ENCODE measurements at places on chromosomes 3 and 15.
A peak's percentile ranks its signal among the peaks of the same experiment; 100 is the strongest.

DNA sequence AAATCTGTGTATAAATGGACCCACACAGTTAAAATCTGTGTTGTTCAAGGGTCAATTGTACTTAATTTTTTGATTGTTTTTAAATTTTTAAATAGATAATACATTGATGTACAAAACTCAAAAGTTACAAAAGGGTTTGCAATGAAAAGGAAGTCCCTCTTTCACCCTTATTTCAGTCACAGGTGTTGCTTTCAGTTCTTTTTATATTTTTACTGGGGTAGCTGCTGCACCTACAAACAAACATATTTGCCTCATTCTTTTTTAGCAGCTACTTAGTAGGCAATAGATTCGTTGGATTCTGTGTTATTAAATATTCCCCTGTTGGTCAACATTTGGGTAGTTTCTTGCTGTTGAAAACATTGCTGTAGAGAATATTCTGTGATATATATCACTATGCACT, 44.4 kb downstream of the PIAS1 start:
- DNase-seq = no peak

DNA sequence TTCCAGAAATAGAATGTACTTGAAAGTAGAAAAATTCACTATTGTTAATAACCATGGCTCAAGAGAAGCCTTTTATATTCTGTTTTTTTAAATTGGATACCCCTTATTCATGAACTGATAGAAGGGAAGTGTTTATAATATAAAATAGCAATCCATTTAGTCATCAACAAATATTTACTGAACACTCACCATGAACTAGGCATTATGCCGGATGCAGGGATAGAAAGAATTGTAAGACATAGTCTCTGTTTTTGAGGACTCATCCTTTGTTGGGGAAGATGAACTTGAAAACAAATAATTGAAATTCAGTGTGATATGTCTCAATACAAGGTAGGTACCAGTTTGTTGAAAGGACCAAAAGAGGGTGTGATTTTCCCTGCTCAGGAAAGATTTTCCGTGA, 160.9 kb upstream of the SATB1 start:
- no peak for DNase-seq

- DNase-seq = no peak
Measured at GRCh38 chr3:9765865-9766264, 3.9 kb downstream of the CAMK1 start.

GRCh38 chr3:3783210-3783609, 16.0 kb upstream of the LRRN1 start:
- DNase-seq = no peak

DNA sequence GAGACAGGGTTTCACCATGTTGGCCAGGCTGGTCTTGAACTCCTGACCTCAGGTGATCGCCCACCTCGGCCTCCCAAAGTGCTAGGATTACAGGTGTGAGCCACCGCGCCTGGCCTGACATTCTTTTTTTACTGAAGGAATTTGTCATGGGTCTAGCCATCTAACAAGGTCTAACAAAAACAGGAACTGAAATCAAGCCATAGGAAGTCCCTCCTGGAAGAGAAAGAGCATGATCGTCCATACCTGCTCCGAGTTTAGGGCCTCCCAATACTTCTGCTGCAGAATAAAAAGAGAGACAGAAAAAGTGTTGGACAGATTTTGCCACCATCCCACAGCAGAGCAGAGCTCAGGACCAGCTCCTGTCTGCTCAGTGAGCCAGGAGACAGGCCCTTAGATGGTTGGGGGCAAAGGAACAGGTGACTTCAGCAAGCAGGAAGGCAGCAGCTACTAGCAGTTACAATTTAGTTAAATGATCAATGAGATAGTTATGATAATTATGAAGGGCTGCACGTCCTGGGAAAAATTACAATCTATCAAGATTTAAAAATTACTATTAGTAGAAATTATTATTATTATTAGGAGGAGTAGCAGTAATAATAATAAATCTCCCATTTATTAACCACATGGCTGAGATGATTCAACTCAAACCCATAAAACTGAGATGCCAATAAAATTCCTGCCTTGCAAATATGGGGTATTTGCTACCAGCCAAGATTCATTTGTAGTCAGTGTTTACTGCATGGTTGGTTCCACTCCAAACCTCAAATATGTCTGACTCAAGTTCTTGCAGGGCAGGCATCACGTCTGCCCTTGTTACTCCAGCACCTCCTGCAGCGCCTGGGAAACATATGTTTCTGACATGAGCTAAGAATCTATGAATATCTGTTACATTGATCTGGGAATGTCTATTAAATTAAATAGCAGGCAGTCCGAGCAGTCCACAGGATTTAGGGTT, 40.1 kb downstream of the TMEM44 start:
- no peak for DNase-seq

DNA sequence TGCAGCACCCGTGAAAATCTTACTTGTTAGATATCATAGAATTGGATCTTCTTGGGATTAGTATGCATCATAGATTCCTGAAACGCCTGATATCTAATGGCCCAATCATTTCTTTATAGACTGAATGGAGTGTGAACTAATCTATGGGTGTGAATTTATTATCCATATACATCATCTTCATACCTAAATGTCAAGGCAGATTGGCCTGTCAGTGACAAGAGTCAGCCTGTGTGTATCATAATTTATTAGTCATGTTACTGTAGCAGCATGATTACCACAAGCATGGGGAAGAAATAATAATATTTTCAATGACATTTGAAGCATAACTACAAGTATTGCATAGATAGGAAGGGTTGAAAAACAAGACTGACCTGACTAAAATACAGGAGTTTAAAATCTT, 235.8 kb downstream of the RAP2B start:
- no peak for DNase-seq

DNA sequence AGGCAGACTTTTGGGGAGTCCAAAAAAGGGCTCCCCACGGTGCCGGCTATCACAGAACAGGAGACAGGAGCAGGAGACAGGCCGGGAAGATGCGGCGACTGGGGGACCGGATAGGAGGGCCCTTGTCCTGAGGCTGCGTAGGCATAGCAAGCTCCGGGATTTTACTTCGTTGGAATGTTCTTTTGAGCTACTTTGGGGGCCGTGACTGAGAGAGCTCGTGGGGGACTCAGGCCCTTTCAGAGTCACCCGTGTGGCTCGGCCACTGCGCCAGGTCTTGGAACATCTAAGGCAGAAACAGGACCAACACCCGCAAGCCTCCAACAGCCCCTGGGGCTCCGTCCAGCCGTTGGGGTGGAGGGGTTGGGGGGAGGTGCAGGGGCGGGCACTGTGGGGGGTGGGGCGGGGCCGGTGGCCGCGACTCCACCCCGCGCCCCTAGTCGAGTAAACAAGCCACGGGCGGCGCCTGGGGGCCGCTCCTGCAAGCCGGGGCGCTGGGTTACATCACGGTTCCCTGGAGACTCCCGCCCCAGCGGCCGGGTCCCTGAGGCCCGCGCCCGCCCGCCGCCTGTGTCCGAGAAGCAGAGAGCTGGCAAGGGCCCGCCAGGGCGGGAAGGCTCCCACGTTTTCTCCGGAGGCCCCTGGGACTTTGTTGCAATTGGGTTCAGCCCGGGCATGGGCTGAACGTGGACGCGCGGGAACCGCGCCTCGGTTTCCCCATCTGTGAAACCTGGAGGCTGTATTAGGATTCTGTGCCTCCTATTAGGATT, 23.3 kb upstream of the C15orf39 start:
- no peak for DNase-seq

DNA sequence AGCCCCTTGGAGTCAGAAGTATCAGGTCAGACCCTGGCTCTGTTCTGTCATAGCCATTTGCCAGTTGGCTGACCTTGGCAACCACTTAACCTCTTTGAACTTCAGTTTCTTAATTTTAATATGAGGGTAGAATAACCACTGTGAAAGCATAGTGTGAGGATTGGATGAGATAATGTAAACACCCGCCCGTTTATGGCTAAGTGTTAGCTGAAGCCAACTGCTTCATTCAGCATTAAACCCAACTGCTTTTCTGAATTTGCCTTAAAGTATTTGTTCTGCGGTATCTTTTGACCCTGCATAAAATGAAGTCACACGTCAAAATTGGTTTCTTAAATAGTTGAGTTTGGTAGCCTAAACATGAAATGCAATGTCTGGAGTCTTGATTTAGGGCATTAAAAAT, 121.5 kb upstream of the ABHD17C start:
- no peak for DNase-seq

GRCh38 chr15:95698230-95698629, 632.3 kb upstream of the NR2F2 start:
- DNase-seq = no peak

- no peak for DNase-seq
Measured at GRCh38 chr3:46194868-46195553, 13.1 kb downstream of the CCR1 start.

- DNase-seq = no peak
Measured at GRCh38 chr3:127578802-127579201, 11.7 kb downstream of the TPRA1 start.

DNA sequence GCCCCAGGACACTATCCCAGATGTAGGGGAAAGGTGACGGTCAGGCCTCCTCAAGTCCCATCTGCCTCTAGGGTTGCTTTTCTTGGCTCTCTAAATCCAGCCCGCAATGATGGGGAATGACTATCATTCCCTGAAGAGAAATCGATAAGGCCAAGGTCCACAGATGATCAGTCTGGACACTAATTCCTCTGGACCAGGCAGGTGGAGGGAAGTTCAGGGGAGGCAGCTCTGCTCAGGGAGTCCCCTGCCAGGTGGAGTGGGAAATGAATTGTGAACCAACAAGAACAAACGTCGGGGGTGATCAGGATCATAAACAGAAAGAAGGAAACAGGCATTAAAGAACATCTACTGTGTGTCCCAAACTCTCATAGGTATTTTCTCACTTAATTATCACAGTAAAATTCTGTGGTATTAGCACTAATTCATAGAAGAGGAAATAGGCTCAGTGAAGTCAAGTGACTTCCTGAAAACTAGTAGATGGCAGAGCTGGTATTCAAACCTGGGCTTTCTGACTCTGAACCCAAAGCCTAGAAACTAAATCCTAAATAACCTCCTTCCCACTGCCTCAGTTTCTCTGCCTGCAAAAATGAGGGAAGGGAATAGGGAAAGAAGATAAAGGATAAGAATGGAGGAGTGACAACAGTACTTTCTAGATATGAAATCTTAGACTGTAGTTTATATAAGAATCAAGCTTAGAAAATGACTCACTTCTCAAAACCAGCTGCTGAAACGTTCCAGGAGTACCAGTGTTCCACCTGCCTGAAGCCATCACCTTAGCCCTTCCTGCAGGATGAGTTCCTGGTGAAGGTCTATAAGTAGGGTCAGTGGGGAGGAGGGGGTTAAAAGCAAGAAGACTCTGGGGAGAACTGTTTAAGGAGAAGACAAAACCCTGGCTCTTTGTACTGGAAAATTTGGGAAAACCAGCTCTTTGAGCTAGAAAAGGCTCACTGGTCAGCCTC, 7.5 kb downstream of the BMF start:
- DNase-seq = no peak

- DNase-seq = no peak
Measured at GRCh38 chr3:119817071-119817470, 35.2 kb downstream of the NR1I2 start.

GRCh38 chr3:54366839-54367238, 244.5 kb downstream of the CACNA2D3 start:
- no peak for DNase-seq

DNA sequence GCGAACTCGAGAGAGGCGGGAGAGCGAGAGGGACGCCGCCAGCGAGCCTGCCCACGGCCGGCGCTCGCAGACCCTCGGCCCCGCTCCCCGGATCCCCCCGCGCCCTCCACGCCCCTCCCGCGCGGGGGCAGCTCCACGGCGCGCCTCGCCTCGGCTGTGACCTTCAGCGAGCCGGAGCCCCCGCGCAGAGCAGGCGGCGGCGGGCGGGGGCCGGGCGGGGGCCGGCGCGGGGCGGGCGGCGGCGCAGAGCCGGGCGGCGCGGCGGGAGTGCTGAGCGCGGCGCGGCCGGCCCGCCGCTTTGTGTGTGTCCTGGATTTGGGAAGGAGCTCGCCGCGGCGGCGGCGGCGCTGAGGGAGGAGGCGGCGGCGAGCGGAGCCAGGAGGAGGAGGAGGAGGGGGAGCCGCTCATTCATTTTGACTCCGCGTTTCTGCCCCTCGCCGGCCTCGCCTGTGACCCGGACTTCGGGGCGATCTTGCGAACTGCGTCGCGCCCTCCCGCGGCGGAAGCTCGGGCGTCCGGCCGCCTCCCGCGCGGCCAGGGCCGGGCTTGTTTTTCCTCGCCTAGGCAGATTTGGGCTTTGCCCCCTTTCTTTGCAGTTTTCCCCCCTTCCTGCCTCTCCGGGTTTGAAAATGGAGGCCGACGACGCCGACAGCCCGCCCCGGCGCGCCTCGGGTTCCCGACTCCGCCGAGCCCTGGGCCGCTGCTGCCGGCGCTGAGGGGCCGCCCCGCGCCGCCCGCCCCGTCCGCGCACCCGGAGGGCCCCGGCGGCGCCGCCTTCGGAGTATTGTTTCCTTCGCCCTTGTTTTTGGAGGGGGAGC, 524 bp downstream of the IGF1R start:
- peak; percentile 39 for DNase-seq

DNA sequence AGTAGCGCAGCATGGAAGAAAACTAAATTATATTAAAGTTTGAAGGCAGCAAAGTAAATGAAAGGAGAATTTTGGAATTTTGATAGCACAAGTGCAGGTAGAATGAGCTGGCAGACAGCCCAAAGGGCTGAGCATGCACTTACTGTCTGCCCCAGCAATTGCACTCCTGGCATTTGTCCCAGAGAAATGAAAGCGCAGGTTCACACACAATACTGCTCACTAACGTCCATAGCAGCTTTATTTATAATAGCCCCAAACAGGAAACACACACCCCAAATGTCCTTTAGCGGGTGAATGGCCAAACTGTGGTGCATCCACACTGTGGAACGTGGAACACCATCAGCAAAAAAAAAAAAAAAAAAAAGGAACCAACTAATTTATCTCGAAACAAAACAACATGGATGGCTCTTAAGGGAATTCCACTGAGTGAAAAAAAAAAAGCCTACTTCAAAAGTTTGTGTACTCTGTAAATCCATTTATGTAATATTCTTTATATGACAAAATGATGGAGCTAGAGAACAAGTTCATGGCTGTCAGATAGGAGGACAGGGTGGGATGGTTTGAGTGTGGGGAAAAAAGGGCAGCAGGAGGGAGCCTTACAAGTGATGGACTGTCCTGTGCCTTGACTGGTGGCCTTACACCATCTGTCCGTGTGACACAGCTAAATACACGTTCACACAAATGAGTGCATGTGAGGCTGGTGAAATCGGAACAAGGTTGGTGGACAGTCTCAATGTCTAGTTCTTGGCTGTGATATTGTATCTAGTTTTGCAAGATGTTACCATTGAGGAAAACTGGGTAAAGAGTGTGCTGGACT, 6.0 kb upstream of the TM2D3 start:
- DNase-seq = no peak

DNA sequence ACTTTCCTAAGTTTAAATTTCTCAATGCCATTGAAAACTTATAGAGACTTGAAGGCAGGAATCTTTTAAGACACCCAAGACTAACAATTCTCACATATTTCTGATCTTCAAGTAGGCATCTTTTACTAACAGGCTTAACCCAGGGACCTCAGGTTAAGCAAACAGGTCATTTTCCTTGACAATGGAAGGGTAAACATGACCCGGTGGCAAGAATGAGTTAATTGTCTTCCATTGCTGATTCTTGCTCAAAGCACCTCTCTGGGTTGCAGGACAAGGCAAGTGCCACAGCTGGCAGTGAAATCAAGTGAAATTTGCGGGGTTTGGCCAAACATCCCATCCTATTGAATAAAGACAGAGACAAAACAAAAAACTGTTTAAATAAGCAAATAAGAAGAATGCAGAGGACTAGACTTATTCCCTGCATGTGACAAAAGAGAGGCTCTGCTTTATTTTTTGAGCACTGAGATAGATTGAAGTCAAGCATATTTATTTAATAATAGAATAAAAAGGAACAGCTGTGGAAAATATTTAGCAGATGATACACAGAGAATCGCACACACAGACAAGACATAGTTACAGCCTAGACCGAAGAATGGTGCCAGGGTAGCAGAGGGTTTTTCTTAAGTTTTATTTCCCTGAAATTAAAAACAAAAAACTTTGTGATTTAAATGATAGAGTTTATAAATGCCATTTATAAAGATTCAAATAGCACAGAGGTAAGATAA, 56.0 kb upstream of the MITF start:
- no peak for DNase-seq

Data from anterior cingulate cortex (tissue), 58 donors.